Ecto neural progenitor cell (in vitro differentiated cells): ENCODE measurements at places on chromosomes 5 and 9.

DNA sequence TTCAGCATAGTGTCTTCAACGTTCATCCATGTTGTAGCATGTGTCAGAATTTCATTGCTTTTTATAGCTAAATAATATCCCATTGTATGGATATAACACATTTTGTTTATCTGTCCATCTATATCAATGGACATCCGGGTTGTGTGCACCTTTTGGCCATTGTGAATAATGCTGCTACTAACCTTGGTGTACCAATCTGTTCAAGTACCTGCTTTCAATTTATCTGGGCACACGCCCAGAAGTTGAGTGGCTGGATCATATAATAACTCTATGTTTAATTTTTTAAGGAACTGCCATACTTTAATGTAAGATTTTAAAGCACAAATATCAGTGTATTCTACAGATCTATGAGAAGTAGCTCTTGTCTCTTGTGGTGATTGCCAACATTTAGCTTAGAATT lies 43.5 kb downstream of the SCAI start:
- no peak for DNase-seq

DNA sequence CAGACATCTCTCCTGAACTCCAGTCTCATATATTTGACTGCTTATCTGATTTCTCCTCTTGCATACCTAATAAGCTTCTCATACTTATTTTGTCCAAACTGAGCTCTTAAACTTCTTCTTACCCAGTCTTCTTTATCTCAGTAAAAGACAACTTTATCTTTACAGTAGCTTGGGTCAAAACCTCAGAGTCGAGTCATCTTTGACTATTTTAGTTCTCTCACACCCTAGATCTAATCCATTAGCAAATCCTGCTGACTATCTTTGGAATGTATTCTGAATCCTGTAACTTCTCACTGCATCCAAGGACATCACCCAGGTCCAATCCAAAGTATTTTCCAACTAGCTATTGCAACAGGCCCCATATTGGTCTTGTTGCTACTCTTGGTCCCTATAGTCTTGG lies 11.8 kb upstream of the JAK2 start:
- no peak for DNase-seq

GRCh38 chr5:76789991-76790581 lies 28.7 kb upstream of the F2RL1 start:
- DNase-seq = no peak

- no peak for DNase-seq
Measured at GRCh38 chr9:132673355-132673754, 3.1 kb downstream of the GTF3C4 start.

DNA sequence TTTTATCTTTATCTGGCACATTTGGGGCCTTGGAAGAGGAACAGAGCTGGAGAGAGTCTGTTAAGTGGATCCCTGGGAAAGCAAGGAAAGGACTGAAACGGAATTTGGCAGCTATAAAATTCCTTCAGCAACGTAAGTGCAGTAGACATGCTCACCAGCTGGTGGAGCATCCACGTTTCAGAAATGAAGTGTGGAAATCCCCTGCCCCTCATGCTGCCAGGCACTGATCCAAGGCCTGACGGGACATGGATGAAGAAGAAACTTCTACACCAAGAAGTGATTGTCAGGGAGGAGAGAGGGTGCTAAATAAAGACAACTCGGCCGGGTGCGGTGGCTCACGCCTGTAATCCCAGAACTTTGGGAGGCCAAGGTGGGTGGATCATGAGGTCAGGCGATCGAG lies 209.3 kb downstream of the ROR2 start:
- no peak for DNase-seq

DNA sequence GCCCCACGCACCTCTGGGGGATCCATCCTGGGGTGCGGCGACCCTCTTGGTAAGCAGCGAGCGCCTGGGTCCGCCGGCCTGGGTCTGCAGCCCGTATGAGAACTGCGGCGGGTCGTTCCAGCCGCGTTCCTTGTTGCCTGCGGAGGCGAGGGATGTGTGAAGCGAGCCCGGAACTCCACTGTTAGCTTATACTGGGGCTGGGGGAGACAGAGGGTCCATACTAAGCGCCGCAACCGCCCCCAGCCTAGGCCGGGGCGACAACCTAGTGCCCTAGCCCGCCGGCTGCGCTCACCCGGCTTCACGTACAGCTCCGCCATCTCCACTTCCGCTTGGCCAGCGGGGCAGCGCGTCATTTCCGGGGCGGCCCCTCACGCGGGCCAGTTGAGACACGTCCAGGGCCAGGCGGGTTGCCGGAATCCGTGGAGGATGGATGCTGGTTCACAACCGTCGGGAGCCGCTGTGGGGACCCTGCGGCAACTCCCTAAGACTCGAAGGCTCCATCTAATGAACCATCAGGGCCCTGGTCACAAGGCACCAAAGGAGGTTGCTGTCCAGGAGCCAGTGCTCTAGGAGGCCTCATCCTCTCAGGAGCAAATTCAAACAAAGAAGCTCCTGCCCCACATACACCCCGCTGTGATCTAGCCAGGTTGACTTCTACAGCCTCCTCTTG lies at the start of gene SRA1:
SRA1 (minus strand) TSS at position 338 of the 670 bp plus-strand sequence; CDS start at position 317, 21 bp downstream.
- peak; percentile 93 for DNase-seq

DNA sequence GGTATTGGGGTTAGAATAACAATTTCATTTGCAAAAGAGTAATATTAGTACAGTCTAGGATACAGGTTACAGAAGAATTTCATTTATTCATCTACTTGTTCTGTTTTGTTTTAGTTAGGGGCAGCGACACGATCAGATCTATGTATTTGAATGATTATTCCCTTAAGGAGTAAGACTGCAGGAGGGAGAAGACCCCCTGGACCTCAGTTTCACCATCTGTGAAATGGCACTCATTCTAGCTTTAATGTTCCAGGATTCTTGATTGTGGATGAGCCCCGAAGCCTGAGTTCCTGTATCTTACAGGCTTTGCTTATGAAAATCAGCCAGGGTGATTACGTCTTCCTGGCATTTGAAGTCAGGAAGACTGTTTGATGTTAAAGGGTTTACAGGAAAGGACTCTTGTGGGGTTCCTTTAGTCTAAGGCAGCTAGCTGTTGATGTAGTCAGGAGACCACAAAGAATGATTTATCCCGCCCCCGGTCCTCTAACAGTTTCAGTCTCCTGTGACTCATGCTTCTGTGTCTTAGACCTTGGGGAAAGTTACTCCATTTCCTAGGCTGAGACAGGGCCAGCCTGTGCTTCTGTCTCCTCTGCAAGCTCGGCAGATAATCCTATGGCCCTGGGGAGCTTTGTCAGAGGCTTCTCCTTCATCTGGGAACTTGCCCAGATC lies 11.5 kb downstream of the SMIM3 start:
- DNase-seq = no peak

GRCh38 chr5:158074992-158075769 lies 216.2 kb upstream of the CLINT1 start:
- DNase-seq = peak; percentile 66

DNA sequence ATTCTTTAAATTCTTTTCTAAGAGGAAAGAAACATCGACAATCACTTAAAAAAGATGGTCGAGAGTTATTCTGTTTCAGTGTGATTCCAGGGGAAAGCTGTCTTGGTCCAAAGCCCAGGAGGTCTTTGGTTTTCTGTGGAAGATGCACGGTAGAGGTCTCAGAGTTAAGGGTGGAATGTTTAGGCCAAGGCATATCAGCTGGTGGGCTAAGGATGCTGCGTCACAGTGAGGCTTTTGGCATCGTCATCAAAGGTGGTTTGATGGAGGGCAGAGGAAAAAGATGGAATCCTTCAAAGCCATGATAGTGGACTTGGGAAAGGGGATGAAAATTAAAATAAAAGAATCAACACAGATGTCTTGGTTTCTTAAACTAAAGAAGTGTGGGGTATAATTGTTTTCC lies 137.3 kb upstream of the ANKH start:
- DNase-seq = no peak

DNA sequence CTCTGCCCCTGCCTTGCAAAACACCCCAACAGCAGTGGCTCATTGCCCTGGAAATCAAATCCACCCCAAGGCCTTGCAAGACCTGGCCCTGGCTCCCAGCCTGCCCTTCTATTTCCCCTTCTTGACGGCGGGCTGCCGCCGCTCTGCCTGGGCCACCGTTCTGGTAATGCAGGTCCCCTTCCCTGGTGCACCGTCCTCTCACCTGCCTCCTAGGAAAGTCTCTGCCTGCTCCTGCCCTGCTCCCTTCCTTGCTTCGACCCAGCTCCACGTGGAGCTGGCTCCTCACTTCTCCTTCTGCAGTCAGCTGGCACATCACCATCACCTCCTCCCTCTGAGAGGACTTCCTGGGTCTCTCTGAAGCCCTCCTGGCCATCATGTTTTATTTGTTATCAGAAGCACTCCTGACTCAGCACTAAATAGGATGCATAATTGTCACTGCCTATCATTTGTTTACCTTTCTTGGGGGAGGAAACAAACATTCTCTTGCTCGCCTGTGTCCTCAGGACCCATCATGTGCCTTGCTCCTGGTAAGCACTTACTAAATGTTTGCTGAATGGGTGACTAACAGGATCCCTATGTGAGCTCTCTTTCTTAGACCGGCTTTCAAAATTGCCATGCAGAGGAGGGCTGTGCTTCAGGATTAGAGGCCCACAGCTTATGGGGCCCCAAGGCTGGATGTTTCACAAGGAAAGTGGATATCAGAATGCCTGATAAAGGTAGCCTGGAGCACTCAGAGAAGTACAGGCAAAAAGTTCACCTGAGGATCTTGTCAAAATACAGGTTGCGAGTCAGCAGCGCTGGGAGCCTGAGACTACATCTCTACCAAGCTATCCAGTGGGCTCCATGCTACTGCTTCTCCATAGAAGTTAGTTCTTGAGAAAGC lies 19.6 kb upstream of the C5orf47 start:
- DNase-seq = no peak

DNA sequence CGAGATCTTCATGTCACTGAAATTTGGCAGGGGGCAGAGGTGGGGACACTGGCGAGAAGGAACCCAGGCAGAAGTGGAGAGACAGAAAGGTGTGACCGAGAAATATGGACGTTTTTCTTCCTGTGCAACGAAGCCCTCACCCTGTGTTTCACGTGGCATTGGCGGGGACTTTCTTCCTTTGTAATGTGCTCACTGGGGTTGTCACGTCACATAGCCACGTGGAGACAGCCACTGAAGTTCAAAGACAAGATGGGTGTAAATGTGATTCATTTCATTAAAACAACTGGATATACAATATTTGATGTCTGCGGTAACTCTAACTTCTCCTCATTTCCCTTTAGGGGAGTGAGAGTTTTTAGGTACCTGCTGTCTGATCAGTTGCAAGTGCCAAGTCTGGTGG lies 225.7 kb downstream of the FSTL4 start:
- DNase-seq = peak; percentile 20

GRCh38 chr9:105360344-105360743 lies 87.5 kb upstream of the FSD1L start:
- no peak for DNase-seq

DNA sequence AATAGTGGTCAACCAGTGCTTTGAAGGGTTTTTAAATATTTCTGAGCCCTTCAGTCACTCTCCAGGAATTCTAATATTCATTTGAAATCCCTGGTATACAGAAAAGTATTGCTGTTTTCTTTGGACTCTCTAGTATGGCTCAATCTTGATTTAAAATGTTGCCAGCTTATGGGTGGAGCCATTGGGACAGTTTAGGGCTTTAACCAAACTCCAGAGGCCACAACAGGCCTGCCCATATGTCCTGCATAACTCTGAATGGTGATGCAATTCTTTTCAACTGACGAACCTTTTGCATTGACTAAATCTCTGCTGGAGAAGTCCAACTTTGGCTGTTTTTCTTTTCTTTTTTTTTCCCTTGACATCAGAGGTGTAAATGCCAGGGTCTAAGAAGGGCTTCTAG lies 10.3 kb upstream of the ANKHD1 start:
- DNase-seq = no peak

GRCh38 chr5:161432798-161433197 lies 113.7 kb downstream of the GABRB2 start:
- DNase-seq = no peak

GRCh38 chr9:99824378-99825171 lies 2.9 kb downstream of the NR4A3 start:
- DNase-seq = peak; percentile 87
